ENCODE measurements at places on chromosomes 6 and 20.

- no peak for DNase-seq
Measured at GRCh38 chr6:118296129-118296901, 251.8 kb upstream of the PLN start.

DNA sequence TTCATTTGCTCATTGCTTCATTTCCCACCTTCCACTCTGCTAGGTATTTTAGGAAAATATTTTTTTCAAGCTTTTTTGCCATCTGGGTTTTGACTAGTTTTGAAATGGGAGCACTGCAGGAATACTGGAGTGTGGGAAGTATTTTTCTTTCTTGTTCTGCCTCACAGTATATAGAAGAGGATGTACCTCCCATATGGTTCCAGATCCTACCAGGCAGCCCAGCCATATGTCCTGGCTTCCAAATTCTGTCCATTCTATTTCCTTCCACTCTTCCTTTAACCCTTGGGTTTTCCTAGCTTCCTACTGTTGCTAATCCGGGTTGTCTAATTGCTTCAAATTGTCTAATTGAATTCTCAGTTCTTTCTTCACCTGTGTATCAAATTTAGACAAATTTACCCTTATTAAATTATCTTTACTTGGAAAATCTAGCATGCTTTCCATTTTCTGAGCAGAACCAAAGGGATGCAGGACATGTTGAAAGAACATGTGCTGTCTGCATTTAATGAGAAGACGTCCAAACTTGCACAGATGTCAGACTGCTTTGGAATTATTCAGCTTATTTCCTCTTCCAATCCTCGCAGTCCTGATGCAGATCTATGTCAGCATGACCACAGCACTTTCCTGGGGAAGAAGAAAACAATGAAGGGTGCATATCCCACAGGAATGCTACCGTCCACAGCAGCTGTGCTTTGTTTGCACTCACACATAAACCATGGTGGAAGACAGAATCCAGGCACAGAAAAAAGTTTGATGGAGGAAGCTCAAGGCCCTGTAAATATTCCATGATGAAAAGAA, 1273.9 kb upstream of the MAP3K7 start:
- no peak for DNase-seq

DNA sequence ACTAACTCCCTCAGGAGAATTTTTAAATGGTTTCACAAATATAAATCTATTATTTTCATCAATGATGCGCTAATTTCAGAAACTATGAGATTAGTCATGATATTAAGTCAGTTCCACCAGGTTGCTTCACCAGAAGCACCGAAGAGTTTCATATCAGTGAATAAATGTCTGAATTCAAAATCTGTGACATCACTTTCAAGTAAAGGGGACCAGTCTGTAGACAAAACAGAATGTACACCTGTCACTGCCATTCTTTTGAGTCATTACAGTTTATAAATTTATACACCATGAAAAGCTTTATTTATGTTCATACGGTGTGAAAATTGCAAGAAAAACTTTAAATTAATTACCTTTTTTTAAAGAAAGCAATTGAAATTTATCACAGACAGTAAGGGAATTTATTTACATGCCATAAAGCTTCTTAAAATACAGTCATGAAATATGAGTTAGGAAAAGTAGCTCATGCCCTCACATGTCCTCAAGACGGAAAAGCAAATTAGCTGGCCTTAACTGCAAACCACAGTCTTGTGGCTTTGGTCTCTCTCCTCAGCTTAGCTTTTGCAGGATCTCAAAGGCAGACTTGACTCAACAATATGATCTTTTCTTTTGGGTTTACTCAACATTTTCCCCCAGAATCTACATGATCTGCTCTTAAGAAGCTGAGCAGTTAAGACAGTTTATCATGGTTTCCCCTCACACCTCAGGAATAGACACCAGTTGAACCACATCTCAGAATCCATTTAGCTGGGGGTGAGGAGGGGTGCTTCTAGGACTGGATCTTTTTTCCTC, 177.7 kb upstream of the MCHR2 start:
- DNase-seq, result no peak

DNA sequence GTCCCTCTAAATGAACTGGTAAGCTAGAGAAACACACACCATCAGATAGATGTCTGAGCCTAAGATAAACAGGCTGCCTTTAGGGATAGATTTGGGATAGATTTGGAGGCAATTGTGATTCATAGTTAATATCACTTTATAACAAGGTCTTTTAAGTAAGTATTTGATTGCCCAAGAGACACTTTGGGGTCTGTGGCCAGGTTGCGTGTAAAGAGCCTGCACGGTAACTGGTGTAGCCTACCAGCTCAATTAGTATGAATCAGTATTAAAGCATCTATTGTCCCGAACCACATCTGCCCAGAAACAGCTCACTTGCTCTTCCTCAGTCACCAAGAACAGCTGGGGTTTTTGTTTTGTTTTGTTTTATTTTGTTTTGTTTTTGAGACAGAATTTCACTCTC, 193.3 kb downstream of the SASH1 start:
- DNase-seq, result no peak

GRCh38 chr20:32523613-32524213, 61.4 kb downstream of the NOL4L start:
- no peak for DNase-seq

GRCh38 chr6:41677124-41677921, 39.1 kb downstream of the MDFI start:
- no peak for DNase-seq

DNA sequence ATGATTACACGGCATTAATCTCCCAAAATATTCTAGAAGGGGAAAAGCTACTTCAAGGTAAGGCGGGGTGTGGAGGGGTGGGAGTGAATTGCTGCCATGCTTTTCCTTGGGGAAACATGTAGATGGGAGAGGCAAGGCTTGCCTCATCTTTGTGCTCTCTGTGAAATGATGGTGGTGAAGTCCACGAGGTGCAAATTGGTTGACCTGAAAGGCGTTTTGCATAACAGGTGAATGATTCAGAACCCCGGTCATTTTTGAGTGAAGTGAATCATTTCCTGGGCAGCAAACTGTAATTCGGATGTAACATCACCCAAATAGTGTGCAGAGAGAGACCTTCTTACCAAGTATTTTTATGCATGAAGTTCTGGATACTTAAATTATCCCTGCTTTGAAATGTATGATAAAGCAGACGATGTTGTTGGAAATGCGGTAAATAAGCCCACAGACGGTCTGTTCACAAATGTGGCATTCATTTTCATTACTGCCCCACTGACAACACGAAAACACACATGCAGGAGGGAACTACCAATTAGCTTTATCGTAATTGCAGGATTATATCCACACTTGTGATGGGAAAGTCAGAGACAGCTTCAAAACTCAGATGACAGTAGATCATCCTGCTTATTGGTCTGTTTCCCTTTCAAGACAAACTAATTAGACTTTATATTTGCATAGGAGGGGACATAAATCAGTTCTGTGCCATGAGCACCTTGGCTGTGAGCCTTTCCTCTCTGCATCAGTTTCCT, 3.0 kb downstream of the CDH4 start:
- DNase-seq, result no peak

DNA sequence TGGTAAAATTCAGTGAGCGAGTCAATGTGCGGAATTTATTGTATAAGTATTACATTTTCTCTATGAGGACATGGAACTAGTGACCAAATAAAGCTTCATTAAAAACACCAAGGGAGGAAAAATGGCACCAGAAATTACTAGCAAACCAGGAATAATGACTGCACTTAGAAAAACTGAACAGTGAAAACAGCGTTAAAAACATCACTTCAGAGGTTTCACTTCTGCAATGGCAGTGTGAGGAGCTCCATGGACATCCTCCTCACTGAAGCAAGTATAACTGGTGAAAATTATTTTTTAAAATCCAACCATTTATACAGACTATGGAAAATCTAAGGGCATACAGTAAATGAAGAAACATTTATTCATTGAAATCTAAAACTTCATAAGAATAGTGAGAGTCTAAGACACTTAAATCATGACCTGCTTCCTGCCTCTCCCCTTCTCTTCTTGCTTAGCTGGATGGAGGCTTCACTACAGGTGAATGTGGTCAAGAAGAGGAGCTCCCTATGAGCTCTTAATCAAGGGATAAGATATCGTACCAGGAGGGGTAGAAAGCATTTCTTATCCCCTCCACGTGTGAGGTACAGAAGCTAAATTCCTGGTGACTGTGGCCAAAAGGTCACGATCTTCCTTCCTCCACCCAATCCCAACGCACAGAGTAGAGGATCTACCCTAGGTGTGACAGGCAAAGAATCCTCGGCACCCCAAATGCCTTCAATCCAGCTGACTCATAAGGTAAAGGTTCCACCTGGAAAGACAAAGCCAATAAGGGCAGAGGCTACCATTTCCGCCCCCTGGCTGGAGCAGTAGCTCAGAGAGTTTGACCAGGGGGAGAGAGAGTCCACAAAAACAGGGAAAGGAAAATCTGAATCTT, 12.3 kb upstream of the ASF1A start:
- DNase-seq, result no peak

DNA sequence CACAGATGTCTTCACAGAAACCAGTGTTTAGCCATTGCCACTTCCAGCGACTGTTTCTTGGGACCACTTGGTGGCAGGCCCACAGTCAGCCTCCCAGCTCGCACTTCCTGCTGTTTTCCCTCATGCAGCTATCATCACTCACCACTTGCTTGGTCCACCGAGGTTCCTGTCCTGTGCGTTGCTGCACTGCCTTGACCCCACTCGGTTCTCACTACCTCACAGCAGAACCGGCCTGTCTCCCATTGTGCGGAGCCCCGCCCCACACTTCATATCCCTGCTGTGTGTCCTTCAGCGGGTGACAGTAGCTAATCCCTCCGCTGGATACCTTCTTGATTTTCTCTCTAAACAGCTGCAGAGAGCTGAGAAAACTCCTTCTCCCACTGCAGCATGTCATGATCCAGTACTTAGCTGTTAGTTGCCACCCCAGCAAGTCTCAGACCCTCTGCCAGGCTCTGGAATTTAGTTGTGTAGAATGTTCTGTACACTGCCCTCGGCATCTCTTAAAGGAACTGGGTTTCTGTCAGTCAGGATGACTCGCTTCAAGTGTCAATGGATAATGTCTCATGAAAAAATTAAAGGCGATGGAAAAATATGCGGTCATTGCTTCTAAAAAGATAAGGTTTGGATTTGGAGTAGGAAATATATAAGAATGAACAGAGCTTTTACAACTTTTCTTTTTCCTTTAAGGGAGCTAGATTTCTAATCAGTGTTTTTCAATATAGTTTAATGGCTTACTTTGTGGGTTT, 208.0 kb downstream of the FARS2 start:
- no peak for DNase-seq

DNA sequence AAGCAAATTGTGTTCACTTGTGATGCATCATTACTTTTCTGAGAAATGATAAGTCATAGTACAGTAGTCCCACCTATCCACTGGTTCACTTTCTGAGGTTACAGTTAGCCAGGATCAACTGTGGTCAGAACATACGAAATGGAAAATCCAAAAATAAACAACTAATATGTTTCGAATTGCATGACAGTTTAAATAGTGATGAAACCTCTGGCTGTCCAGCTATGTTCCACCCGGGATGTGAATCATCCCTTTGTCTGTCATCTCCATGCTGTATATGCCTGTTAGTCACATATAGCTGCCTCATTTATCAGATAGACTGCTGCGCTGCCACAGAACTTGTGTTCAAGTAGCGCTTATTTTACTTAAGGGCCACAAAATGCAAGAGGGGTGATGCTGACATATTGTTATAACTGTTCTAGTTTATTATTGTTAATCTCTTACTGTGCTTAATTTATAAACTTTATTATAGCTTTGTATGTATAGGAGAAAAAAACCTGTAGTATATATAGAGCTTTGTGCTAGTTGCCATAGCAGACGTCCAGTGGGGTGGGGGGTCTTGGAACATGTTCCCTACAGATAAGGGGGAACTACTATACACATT, 29.2 kb downstream of the AFDN start:
- peak; percentile 74 for DNase-seq

- DNase-seq, result no peak
Measured at GRCh38 chr20:4341804-4342485, 326.6 kb upstream of the RNF24 start.

GRCh38 chr6:3228046-3228671, 706 bp upstream of the TUBB2B start:
- DNase-seq, result no peak
